ENCODE measurements at places on chromosomes 16 and 17.
A peak's percentile ranks its signal among the peaks of the same experiment; 100 is the strongest.

- no peak for DNase-seq
Observed at GRCh38 chr16:86501989-86502855, 8.1 kb upstream of the FOXF1 start.

DNA sequence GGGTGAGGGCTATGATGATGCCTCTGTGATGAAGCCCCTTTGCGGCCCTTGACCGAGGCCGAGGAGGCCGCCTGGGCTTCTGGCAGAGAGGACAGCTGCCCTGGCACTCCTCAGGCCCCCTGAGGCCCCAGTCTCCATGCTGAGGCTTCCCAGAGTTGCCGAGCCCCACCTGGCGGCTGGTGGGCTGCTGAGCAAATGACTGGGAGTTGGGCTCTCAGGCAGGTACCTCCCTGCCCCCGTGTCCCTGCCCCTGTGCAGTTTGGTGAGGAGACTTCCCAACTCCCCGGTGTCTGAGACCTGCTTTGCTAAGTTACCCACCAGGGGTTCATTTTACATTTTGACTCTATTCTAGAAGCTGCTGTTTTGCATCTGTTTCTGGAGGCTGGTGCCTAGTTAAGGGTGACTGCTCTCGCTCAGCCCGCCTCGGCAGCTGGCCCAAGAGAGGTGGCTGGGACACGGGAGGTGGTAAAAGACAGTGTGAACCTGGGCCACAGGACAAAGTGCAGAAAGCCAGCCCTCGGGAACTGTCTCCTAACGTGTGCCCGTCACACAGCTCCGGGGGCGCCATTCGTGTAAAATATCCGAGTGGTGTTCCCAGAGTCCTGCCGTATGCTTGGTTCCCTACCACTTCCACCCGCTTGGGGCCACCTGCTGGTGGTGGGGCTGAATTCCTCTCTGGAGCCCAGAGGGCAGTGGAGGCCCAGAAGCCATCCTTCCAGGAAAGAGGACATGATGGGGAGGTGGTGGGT, 134.5 kb downstream of the RAB11FIP4 start:
- DNase-seq = no peak

- peak; percentile 80 for DNase-seq
Observed at GRCh38 chr17:44308320-44308818, at the start of gene RUNDC3A. Gene RUNDC3A (plus strand): TSS chr17:44308601. CDS start chr17:44308833, 232 bp downstream.

DNA sequence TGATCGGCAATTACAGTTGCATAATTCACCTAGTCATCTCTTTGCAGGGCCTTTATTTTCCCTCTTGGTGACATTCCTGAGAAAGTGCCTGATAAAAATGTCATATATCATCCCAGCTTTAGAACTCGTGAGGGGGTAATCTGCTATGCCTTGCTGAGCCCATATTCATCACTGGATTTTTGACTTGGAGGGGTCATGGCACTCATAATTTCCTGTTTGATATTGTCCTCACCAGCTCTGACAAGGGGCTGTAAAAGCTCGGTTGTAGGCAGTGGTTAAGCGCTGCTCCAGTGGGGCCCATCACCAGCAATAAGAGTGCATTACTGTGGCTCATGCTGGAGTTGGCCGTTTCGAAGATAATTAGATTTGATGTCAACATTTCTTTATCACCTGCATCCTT, 227.3 kb downstream of the IRX3 start:
- DNase-seq = no peak

GRCh38 chr17:17021194-17021863, 20.9 kb upstream of the MPRIP start:
- DNase-seq = peak; percentile 69

DNA sequence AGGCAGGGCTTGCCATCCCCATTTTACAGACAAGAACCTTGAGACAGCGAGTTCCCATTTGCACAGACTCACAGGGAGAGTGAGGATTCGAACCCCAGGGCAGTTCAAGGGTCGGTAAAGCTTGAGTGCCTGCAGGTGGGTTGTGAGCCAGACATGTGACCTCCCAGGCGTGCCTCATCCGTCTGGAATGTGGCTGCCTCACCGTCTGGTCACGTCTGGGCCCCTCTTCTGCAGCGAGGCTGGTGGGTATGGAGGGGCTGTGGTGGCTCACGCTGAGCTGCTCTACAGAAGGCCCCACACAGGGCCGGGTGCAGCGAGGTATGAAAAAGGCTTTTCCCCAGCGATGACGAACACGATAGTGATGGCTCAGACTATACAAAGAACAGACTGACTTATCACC, 35.8 kb upstream of the LHX1 start:
- peak; percentile 9 for DNase-seq

GRCh38 chr17:65287040-65287439, 149.9 kb downstream of the RGS9 start:
- DNase-seq = no peak

DNA sequence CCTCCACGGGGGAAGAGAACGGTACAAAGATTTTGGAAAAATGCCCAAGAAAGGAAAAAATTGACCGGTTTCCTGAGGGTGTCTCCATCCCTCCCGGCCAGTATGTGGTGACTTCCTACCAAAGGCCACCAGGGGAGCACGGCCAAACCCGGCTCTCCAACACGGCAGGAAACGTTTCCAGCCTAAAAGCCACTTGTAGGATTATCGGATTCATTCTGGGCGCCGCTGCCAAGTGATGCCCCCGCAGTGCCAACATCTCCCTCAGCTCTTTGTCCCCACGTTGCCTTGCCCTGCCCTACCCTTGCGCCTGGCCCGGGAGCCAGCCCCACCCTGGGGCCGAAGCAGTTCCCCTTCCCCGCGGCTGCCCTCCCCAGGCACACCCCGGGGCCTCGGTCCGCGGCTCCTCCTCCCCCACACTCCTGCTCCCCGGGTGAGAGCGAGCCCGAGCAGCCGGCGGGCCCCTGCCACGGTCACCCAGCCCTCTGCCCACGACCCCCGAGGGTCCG, 688 bp downstream of the CRK start:
- peak; percentile 72 for DNase-seq

GRCh38 chr16:47387026-47387734, 73.7 kb downstream of the ITFG1 start:
- DNase-seq = no peak

Measured in MG63 (cell line).